ENCODE measurements at places on chromosomes 3 and 15. TPM values are rescaled to one million over a fixed set of nuclear protein-coding genes. Genes with fewer than 3 reads are reported as not detected.

GRCh38 chr3:143565951-143566350 is 282.3 kb downstream of the SLC9A9 start:
- no peak for DNase-seq

The GOLGA8J gene
- total RNA-seq = not detected

DNA sequence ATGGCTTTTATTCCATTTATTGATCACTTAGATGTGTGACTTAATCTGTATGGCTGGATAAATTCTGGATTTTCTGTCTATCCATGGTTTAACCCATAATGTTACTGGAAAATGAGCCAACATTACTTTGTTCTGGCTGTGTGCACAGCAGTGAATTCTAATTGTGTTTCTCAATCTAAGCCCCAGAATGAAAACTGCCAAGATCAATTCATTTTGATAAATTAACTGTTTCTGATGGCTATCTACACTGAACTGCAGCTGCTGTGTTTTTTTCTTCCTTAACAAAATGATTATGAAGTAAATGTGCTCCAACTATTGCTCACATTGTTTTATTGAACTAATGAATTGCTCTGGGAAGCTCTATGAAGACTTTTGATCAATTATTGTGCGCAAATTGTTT is 35.7 kb upstream of the CPB1 start:
- DNase-seq = no peak

DNA sequence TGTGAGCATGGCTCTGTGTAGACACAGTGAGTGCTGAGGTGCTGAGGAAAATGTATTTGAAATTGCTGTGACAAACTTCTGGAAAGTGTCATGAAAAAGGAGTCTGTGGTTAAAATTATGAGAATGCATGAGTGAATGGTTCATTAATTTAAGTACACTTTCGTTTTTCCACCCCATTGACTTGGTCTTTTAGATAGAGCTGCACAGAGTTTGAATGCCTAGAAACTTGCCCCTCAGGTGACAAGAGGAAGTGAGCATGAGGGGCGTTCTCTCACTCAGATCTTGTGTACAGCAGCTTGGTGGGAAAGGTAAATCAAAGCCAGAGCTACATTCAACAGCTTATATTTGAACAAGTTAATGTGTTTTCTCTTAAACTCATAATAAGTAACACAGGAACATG is 296.8 kb downstream of the WDR72 start:
- DNase-seq = no peak

DNA sequence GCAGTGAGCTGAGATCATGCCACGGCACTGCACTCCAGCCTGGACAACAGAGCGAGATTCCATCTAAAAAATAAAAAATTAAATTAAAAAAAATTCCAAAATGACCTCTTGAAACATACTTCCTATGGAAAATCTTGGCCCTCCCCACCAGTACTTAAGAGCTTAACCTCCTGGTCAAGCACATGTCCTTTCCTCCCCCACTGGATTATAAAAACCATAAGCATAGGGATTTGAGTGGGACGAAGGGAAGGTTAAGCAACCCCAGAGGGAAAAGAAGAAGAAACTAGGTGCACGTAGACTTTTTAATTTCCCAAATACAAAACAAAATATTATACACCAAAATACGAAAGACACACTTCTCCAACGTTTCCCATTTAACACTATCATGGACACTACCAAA is 25.3 kb downstream of the SLC4A7 start:
- DNase-seq = no peak

DNA sequence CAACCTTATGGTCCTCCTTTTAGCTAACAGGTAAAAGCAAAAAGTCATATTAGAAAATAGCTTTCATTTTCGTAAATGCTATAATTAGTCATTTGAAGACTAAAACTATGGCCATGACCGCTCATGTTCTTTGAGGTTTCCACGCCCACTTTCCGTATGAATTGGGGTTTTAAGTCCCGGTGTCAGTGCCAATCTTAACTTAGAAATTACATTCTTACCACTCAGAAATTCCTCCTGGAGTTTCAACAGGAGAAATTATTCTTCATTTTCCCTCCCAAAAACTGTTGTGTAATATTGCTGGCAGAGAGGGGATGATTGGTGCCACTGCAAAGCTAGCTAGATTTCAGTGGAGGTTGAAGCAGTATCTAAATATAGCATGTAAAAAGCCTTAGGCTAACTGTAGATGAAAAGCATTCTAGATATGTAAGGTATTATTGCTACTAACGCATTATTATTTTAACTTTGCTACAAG is 71.0 kb upstream of the MDFIC2 start:
- no peak for DNase-seq

- DNase-seq = no peak
Measured at GRCh38 chr3:11477407-11477911, 166.3 kb downstream of the VGLL4 start.

- no peak for DNase-seq
Measured at GRCh38 chr3:117084277-117084676, 374.7 kb downstream of the TUSC7 start.

All from H4 (cell line).